ENCODE measurements at places on chromosomes 11 and 22. TPM values are rescaled to one million over a fixed set of nuclear protein-coding genes. Genes with fewer than 3 reads are reported as not detected.

- no peak overlapping the region for H3K4me3 ChIP-seq
- DNase-seq = no peak
- no peaks in the 10 kb centered on the region for H3K4me1 ChIP-seq
- H3K36me3 ChIP-seq = no peaks in the 10 kb centered on the region
Measured at GRCh38 chr11:61964058-61964665, 3.3 kb downstream of the FTH1 start.

DNA sequence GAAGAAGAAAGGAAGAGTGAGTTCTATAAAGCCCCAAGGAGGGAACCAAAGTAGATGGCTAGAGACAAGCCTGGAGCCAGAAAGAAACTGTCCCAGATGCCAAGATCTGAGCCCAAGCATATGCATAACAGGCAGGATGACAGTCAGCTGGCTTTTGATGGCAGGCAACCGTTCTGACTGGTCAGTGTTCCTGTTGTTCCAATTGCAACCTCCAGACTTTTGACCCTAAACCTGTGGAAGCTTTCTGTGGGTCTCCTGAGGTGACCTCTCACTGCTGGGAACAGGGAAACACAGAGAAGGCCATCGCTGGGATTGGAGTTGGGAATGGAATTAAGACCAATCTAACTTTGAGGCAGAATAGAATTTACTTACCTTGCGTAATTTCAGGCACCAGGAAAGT is 21.6 kb upstream of the NNMT start:
- no peak overlapping the region for H3K4me3 ChIP-seq
- no peaks in the 10 kb centered on the region for H3K27me3 ChIP-seq
- peaks cover 2% of the 10 kb centered on the region for H3K4me1 ChIP-seq

The RAG1 gene
- total RNA-seq = 0.65 TPM

GRCh38 chr22:36439481-36440271 is 41.8 kb downstream of the TXN2 start:
- no peaks in the 10 kb centered on the region for H3K27me3 ChIP-seq
- H3K4me3 ChIP-seq = no peak overlapping the region
- peak; percentile 80 for DNase-seq
- no peaks in the 10 kb centered on the region for H3K36me3 ChIP-seq

DNA sequence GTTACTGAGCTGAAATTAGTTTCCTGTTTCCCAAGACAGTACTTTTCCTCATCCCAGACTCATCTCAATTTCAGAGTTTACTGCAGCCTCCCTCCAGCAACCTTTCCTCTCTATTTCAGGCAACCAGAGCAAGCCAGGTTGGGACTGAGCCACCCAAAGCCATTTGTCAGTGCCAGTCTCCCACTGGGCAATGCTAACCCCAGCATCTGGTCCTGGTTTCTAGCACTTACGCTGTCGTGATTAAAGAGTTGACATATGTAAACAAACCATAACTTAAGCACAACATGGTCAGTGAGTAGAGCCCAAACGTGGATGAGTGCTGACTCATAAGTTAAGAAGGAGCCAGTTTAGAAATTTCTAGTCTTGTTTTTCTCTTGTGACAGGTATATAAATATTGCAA is 119.6 kb upstream of the BLID start:
- peaks cover 2% of the 10 kb centered on the region for H3K4me1 ChIP-seq
- no peak overlapping the region for H3K4me3 ChIP-seq
- no peak for DNase-seq
- no peak overlapping the region for H3K27ac ChIP-seq

DNA sequence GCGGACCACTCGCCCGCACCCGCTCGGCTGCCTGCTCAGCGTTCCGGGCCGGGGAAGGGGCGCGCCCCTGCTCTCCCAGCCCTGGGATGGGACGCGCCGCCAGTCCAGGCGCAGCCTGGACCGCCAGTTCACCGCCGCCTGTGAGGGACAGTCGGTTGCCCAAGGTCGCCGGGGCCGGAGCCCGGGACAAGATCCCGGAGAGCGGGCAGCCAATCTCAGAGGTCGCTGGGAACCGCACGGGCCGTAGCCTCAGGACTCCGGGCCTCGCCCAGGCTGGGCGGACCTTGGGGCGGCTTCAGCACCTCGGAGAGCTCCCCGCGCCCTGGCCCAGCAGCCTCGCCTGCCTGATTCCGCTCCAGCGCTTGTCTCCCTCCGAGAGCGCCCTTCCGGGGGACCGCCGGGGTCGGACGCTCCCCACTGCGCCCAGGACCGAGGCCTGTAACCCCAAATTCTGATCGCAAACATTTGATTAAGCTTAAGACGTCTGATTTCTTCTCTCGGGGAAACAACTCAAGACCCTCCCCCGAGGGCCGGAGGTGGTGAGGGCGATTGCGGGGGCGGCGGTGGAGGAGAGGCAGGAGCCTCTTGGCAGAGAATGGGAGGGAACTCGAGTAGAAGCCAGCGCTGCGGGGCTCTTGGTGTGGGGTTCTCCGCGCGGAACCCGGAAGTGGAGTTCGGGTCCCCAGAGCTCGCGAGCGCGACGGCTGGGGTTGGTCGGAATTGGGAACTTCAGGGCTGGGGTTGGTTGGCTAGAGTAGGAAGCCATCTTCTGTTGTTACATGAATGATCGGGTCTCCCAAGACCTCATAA is 1.1 kb upstream of the CHRM4 start:
- H3K4me1 ChIP-seq = no peaks in the 10 kb centered on the region
- no peaks in the 10 kb centered on the region for H3K36me3 ChIP-seq
- H3K27ac ChIP-seq = no peak overlapping the region
- DNase-seq = peak; percentile 95
- no peak overlapping the region for H3K4me3 ChIP-seq

- H3K36me3 ChIP-seq = no peaks in the 10 kb centered on the region
- no peaks in the 10 kb centered on the region for H3K4me1 ChIP-seq
- no peak overlapping the region for H3K27ac ChIP-seq
- no peaks in the 10 kb centered on the region for H3K27me3 ChIP-seq
Measured at GRCh38 chr11:76685237-76685636, 14.7 kb upstream of the LRRC32 start.

- H3K4me3 ChIP-seq = no peak overlapping the region
- no peaks in the 10 kb centered on the region for H3K4me1 ChIP-seq
- H3K27me3 ChIP-seq = no peaks in the 10 kb centered on the region
Measured at GRCh38 chr22:40116496-40117200, 61.1 kb upstream of the TNRC6B start.

DNA sequence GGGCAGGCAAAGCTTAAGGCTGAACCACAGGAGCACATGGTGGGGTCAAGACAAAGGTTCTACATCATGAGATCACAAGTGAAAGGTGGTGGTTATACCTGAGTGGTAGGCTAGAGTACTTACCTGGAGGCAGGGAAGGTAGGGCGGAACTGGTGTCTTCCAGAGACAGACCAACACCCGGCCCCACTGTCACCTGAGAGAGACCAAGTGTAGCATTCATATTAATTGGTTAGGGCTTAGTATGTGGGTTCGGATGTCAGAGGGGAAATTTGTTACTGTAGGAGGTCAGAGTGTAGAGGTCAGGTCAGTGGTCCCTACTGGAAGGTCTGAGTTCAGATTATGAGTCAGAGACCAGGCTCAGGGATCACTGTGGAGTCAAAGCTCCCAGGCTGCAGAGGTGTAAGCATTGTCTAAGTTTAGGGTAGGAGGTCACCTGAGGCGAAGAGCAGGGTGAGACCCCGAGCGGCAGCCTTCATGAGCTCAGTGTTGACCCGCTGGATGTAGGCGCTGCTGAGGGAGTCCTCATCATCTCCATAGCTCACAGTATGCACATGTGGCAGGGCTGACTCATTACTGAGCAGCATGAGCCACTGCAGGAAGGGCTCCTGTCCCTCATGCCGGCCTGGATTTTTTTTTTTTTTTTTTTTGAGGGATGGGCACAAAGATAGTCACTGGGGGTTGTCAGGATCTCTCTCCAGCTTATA is 3.2 kb downstream of the TPP1 start:
- DNase-seq = no peak
- no peaks in the 10 kb centered on the region for H3K4me1 ChIP-seq
- H3K36me3 ChIP-seq = no peaks in the 10 kb centered on the region
- no peak overlapping the region for H3K4me3 ChIP-seq
- H3K27ac ChIP-seq = no peak overlapping the region
- H3K27me3 ChIP-seq = no peaks in the 10 kb centered on the region

DNA sequence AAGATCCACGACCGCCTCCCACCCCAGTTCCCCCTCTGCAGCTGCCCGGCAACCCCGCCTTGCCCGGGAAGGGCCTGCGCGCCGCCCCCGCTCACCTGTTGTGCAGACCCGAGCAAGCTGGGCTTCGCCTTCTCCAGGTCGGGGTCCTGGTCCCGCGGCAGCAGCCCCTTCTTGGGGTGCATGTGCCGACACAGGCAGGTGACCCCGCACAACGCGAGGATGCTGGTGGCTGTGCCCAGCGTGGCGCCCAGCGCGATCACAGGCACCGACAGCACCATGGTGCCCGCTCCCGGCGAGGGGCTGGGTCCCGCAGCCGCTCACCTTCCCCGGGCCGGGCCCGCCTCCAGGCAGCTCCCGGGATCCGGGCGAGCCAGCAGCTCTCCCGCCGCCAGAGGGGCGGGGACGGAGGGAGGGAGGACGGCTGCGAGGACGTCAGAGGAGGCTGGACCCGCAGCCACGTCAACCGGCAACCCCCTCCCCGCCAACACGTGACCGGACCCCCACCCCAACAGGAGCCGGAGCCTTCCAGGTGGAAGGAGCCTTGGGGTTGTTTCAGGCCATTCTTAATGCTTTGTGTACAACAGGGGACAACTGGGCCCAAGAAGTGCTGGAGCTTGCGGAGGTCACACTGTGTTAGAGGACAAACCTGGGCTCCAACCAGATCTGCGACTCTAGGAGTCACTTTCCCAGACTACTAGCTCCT is at the start of gene SYT13:
Gene SYT13, minus strand, starts transcription at position 412 of the 703 bp plus-strand sequence. Its CDS starts 134 bp downstream, at position 278.
- no peak within 1 kb of the TSS for H3K4me3 ChIP-seq
- no peaks in the 10 kb centered on the region for H3K36me3 ChIP-seq
- H3K27ac ChIP-seq = no peak within 1 kb of the TSS
- peak; percentile 79 for DNase-seq

The CRYBB2 gene
- total RNA-seq = 0.45 TPM

The KIF18A gene
- total RNA-seq = 0.60 TPM

- no peak for DNase-seq
Measured at GRCh38 chr11:78961247-78961646, 386.6 kb upstream of the NARS2 start.

- H3K27me3 ChIP-seq = no peaks in the 10 kb centered on the region
- no peaks in the 10 kb centered on the region for H3K36me3 ChIP-seq
- DNase-seq = peak; percentile 95
- H3K4me1 ChIP-seq = no peaks in the 10 kb centered on the region
- peak within 1 kb of the TSS; percentile 98 for H3K4me3 ChIP-seq
Measured at GRCh38 chr11:62546244-62546928, at the start of gene AHNAK. TSS of gene AHNAK (minus strand) at chr11:62546806. CDS start at chr11:62536098, 10,708 bp downstream.

DNA sequence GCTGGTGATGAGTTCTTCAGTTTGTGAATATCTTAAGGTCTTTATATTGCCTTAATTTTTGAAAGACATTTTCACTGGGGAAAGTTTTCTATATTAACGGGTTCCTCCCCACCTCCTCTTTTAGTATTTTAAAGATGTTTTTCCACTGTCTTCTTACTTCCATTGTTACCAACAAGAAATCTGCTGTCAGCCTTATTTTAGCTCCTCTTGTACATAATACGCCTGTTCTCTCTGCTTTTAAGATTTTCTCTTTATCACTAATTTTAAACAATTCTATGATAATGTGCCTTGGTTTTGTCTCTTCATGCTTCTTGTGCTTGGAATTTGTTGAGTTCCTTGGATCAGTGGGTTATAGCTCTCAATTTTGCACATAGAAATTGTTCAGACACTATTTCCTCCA is 280.4 kb downstream of the DCDC1 start:
- no peaks in the 10 kb centered on the region for H3K27me3 ChIP-seq
- H3K4me3 ChIP-seq = no peak overlapping the region
- H3K4me1 ChIP-seq = no peaks in the 10 kb centered on the region
- H3K36me3 ChIP-seq = no peaks in the 10 kb centered on the region

GRCh38 chr22:32822179-32822877 is 20.8 kb downstream of the TIMP3 start:
- no peak for DNase-seq
- H3K27ac ChIP-seq = no peak overlapping the region
- H3K27me3 ChIP-seq = no peaks in the 10 kb centered on the region
- H3K4me1 ChIP-seq = no peaks in the 10 kb centered on the region
- no peak overlapping the region for H3K4me3 ChIP-seq
- no peaks in the 10 kb centered on the region for H3K36me3 ChIP-seq

DNA sequence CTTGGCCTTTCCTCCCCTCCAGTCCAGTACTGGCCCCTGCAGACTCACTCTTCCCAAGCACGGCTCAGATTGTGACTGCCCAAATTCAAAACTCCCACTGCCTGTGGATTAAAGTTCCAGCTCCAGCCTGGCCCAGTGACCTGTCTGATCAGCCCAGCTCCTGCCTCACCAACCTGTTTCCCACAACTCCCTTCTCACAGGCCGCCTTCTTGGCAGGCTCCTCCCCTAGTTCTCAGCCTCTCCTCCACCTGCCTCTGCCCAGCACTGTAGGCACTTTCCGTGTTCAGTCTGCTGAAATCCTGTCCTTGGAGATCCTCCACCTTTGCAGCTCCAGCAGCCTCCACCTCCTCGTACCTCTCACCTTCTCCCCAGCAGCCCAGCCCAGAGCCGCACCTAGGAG is 68.6 kb downstream of the MICAL2 start:
- H3K4me1 ChIP-seq = peaks cover 7% of the 10 kb centered on the region
- DNase-seq = no peak
- no peaks in the 10 kb centered on the region for H3K27me3 ChIP-seq

The MRPL11 gene
- total RNA-seq = 27.6 TPM

GRCh38 chr11:131906963-131907362 is 536.5 kb downstream of the NTM start:
- no peaks in the 10 kb centered on the region for H3K36me3 ChIP-seq
- no peaks in the 10 kb centered on the region for H3K27me3 ChIP-seq
- DNase-seq = no peak
- no peak overlapping the region for H3K4me3 ChIP-seq

- H3K27ac ChIP-seq = no peak overlapping the region
- H3K27me3 ChIP-seq = no peaks in the 10 kb centered on the region
- H3K36me3 ChIP-seq = no peaks in the 10 kb centered on the region
Measured at GRCh38 chr11:30255637-30256036, 24.8 kb downstream of the FSHB start.

DNA sequence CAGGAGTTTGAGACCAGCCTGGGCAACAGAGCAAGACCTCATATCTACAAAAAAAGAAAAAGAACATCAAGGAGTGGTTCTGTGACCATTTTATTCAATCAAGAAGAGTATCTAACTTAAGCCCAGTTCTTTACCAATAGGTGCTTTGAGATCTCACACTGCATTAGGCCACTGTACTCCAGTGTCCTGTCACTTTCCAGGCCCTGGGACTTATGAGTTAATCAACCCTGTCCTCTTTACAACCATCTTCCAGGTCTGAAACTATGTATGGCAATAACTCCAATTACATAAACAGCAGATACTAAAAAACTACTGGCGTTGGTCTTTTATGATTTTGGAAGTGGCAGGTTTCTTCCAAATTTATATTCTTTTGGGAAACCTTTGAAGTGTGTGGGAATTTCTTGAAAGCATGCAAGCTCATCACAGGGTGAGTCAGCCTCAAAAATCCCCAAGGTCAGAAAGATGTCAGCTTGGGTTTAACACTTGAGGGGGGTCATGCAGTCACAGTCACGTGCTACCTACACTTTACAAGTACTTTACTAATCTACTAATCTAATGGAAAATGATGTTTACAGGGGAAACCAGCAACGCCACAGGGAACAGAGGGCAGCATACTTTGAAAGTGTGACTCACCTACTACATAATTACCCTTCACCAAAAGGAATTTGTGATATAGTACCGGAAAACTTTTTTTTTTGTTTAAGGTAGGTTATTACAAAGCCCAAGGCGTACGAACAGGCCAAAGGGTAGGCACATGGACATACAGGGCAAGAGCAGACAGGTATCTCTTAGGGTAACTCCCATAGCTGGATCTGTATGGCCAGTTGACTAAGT is 15.6 kb downstream of the PISD start:
- H3K36me3 ChIP-seq = peaks cover 4% of the 10 kb centered on the region
- no peak overlapping the region for H3K4me3 ChIP-seq
- no peak for DNase-seq
- H3K27me3 ChIP-seq = no peaks in the 10 kb centered on the region
- no peaks in the 10 kb centered on the region for H3K4me1 ChIP-seq

All from aorta (tissue), 5 donors.